Activated naive CD8-positive, alpha-beta T cell treated with anti-CD3 and anti-CD28 coated beads, Interleukin-2, amount 10 ng/mL, durations not matched to agents 7 days and 5 days (primary cell): ENCODE measurements at places on chromosomes 13 and 19. TPM values are rescaled to one million over a fixed set of nuclear protein-coding genes. Genes with fewer than 3 reads are reported as not detected.

DNA sequence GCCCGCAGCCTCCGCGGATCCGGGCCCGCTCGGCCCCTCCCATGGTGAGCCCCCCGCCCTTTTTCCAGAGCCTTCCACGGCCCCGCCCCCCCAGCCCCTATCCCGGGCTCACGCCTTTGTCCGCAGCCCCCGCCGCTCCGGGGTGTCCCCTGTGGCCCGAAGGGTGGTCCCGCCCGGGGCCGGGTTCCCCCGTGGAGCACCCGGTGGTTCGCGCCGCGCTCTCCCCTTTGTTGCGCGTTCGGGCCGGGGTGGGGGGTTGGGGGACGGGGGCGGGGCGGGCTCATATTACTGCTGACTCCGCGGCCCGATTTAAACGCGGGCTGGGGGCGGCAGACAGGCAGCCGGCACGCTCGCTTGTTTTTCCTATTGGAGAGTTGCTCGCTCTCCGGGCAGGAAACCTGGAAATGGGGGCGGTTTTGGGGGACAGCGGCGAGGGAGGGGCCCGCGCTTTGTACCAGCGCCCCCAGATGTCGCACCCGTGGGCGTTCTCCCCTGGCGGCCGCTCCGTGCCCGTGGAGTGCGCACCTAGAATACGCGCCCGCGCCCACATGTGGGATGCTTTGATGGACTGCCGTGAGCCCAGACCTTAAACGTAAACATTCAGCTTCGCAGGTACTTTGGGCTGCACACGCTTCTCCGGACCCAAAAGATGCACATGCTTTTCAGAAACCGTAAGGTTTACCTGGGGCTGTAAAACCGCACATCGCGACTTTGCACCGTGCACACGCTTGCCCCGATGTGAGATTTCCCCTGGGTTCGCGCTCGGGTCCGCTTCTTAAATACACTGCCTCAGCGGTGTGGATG lies 699 bp downstream of the PTOV1 start:
- peak; percentile 61 for DNase-seq

GRCh38 chr13:112819816-112820215 lies 130.0 kb downstream of the ATP11A start:
- DNase-seq, result no peak

DNA sequence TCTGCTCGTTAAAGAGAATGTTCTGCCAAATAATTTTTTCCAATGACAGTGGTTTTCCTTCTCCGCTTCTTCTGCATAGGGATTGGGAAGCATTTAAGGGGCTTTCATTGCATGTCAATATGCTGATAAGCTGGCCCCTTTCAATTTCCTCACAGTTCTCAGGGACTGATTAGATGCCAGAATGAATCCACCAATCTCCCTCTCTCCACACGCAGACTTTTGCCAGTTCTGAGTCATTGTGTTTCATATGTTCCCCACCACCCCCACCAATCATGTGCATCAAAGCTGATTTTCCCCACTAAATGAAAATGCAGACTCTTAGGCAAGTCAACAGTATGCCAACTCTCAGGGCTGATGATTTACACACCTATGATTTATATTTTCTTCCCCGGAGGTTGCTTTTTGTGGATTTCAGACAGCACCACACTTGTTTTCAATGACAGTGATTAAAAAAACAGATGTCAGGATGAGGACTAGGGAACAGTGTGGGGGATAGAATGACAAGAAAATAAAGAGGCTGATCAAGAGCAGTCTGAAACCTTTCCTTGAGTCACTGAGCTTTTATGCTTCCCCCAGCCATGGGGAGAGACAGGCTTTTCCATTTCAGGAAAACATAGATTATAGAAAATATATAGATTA lies 47.9 kb upstream of the C13orf42 start:
- DNase-seq, result no peak

DNA sequence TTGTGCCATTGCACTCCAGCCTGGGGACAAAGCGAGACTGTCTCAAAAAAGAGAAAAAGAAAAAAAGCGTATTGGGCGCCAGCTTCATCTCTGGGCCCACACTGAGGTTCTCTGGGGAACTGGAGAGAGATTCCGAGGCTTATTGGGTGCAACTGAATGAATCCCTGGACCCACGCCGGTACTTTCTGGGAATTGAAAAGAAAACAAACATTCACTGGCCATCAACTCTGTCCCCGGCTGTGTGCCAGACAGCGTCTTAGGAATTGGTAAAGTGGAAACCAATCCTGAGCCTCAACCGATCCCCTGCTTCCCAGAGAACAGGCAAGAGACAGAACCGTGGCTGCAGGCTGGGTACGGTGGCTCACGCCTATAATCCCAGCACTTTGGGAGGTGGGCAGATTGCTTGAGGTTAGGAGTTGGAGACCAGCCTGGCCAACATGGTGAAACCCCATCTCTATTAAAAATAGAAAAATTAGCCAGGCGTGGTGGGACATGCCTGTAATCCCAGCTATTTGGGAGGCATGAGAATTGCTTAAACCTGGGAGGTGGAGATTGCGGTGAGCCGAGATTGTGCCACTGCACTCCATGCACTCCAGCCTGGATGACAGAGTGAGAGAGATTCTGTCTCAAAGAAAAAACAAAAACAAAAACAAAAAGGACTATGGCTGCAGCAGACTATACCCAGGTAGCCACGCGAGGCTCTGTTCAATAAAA lies 8.6 kb downstream of the ANO8 start:
- DNase-seq, result no peak

- DNase-seq, result no peak
Observed at GRCh38 chr13:29164116-29164515, 344.0 kb downstream of the MTUS2 start.

The SULT2A1 gene
- not detected for total RNA-seq

DNA sequence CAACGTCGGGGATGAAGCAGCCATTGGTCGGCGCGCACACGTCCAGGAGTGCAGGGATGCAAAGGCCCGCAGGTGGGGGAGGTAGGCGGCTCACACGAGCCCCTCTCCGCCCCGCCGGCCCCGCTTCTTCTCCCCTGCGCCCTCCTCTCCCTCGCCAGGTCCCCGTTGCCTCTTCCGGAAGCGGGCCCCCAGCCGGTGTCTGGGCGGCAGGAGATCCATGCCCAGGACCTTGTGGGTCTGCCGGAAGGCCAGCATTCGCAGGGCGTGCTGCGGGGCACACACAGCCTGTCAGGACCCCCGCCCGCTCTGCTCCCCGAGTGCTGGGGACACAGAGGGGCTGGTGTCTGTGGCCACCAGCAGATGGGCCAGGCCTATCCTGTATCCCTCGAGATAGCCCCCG lies 19.7 kb upstream of the MATK start:
- no peak for DNase-seq

GRCh38 chr19:58398545-58398944 lies 3.1 kb downstream of the RNF225 start:
- DNase-seq, result no peak

The PRRG2 gene
- total RNA-seq, result 2.3 TPM

DNA sequence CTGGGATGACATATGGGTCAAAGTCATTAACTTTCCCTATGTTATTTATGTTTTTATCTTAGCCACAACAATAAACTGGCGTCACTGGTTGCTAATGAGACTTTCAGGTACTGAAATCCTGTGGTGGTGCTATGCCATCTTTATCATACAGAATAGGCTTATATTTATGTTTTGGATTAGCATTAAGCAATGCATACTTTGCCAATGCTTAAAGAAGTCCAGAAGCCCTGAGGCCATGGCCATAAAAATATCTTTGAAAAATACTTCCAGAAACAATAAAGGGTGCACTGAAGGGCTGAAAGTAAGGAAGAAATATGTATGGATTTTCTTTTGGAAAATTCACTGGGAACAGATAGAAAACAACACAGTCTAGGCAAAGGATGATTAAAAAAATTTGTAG lies 304.6 kb upstream of the SLC10A2 start:
- DNase-seq, result no peak

DNA sequence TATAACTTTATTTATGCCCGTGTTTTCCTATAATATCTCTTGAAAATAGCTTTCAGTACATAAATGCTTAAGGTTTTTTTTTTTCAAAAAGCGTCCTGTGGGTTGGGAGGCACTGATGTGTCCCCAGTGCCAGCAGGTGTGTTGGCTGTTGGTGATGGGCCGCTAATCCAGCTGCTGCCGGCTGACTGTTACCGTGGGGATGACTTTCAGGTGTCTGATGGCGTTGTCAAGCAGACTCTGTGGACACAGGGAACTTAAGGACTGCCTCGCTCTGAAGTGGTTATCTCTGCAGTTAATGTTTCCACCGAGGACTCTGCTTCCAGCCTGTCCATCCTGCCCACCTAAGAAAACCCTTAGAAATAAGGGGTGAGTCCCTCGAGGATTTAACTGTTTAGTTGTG lies 94.5 kb downstream of the ANKRD10 start:
- no peak for DNase-seq

The NOTCH3 gene
- 0.22 TPM for total RNA-seq

DNA sequence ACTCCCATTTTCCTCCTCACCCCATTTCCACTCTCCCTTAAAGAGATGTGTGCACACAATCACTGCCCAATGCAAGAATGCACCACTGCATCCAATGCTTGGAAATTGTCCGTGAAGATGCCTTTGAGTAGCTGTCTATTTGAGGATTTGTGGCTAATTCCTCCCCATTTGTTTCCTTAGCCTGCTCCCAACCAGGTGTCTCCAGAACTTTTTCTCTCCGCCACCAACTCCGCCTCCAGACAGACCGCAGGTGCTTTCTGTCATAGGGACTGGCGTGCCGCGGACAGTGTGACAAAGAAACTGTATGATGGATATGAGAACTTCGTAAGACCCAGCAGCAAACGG lies 461 bp upstream of the TM9SF2 start:
- no peak for DNase-seq

The TMPRSS9 gene
- not detected for total RNA-seq

- no peak for DNase-seq
Observed at GRCh38 chr19:28744943-28745342, 468.0 kb downstream of the UQCRFS1 start.
